ENCODE measurements at places on chromosomes 5 and 9. TPM values are rescaled to one million over a fixed set of nuclear protein-coding genes. Genes with fewer than 3 reads are reported as not detected.

GRCh38 chr5:72550595-72550994 is 43.4 kb upstream of the ZNF366 start:
- no peak for DNase-seq
- H3K4me3 ChIP-seq, result no peak overlapping the region
- no peaks in the 10 kb centered on the region for H3K27me3 ChIP-seq
- peaks cover 3% of the 10 kb centered on the region for H3K4me1 ChIP-seq

The NEUROG1 gene
- total RNA-seq, result not detected

DNA sequence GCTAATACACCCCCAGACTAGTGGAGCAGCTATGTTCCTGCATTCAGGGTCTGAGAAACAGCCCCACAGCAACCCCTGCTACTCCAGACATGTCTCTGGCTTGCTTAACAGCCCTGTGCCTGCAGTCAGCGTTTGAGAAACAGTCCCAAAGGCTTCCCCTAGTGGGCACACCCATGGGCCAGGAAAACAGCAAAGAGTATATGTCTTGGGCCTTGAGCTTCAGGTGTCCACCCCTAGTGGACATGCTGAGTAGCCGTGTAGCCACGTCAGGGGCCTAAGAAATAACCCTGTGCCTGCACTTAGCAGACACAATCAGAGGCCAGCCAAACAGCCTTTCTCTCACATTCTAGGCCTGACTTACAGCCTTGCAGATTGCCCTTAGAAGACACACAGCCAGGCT is 698.6 kb downstream of the PTPRD start:
- H3K27me3 ChIP-seq, result no peaks in the 10 kb centered on the region
- H3K4me3 ChIP-seq, result no peak overlapping the region

The NMUR2 gene
- total RNA-seq, result not detected

- H3K27ac ChIP-seq, result no peak overlapping the region
- no peaks in the 10 kb centered on the region for H3K36me3 ChIP-seq
- H3K4me3 ChIP-seq, result no peak overlapping the region
- no peaks in the 10 kb centered on the region for H3K4me1 ChIP-seq
- H3K27me3 ChIP-seq, result 0 out of 2 replicates have a peak, but pooled peaks cover 4% of the 10 kb centered on the region
- no peak for DNase-seq
Measured at GRCh38 chr5:9905661-9906060, 275.5 kb upstream of the TAS2R1 start.

GRCh38 chr9:71975833-71976232 is 64.4 kb downstream of the C9orf85 start:
- H3K4me3 ChIP-seq, result no peak overlapping the region
- H3K4me1 ChIP-seq, result no peaks in the 10 kb centered on the region
- no peak for DNase-seq
- 0 out of 3 replicates have a peak, but pooled peaks cover 3% of the 10 kb centered on the region for H3K36me3 ChIP-seq
- no peak overlapping the region for H3K27ac ChIP-seq

GRCh38 chr9:116873937-116874914 is 187.1 kb downstream of the TRIM32 start:
- no peaks in the 10 kb centered on the region for H3K27me3 ChIP-seq
- no peak for DNase-seq
- no peaks in the 10 kb centered on the region for H3K4me1 ChIP-seq
- H3K4me3 ChIP-seq, result no peak overlapping the region

All from K562 (cell line).